Ureter (tissue), 1 donor: ENCODE measurements at places on chromosomes 3 and 15. TPM values are rescaled to one million over a fixed set of nuclear protein-coding genes. Genes with fewer than 3 reads are reported as not detected.

- DNase-seq, result no peak
Observed at GRCh38 chr3:144107923-144108322, 136.3 kb downstream of the DIPK2A start.

- DNase-seq, result no peak
Observed at GRCh38 chr3:105014631-105015030, 352.1 kb upstream of the ALCAM start.

The GOLGA8J gene
- not detected for total RNA-seq

GRCh38 chr3:126464997-126465396 is 10.7 kb downstream of the ZXDC start:
- DNase-seq, result no peak

DNA sequence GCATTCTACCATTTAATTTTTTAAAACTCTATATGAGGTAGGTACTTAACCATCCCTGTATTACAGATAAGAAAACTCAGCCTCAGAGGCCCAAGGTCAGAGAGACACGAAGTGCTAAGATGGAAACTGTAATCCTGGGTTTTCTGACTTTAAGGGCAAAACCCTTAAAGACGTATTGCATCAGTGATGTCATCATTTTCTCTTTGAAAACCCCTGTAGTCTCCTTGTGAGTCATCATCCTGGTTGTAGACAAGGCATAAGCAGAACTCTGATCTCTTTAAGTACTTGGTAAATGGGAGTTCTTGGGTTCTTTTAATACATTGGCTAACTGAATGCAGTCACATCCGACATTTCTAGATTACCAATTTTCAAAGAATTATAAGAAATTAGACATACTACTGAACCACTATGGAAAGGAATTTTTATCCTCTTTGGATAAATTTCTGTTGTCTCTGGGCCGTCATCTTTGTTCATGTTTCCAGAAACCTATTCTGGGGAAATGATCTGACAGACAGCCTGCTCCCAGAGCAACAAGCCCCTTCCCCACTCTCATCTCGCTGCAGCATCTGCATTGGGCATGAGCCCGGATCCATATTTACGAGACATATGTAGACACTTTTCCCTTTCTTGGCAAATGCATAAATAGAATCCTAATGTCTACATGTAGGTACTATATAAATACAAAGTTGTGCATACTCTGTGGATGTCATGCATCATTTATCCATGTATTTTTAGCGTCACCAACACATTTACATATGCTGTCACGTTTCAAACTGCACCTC is 48.7 kb upstream of the MDFIC2 start:
- no peak for DNase-seq

GRCh38 chr3:112132554-112132953 is 494 bp downstream of the GCSAM start:
- DNase-seq, result no peak

- DNase-seq, result peak; percentile 52
Observed at GRCh38 chr15:65981837-65982626, 112.7 kb downstream of the RAB11A start.

GRCh38 chr15:59862191-59863155 is 141.6 kb upstream of the FOXB1 start:
- no peak for DNase-seq

- no peak for DNase-seq
Observed at GRCh38 chr3:145383416-145383815, 777.6 kb downstream of the PLOD2 start.

The HCLS1 gene
- 37.4 TPM for total RNA-seq

- DNase-seq, result peak; percentile 78
Observed at GRCh38 chr15:78914027-78914764, 30.6 kb downstream of the CTSH start.

DNA sequence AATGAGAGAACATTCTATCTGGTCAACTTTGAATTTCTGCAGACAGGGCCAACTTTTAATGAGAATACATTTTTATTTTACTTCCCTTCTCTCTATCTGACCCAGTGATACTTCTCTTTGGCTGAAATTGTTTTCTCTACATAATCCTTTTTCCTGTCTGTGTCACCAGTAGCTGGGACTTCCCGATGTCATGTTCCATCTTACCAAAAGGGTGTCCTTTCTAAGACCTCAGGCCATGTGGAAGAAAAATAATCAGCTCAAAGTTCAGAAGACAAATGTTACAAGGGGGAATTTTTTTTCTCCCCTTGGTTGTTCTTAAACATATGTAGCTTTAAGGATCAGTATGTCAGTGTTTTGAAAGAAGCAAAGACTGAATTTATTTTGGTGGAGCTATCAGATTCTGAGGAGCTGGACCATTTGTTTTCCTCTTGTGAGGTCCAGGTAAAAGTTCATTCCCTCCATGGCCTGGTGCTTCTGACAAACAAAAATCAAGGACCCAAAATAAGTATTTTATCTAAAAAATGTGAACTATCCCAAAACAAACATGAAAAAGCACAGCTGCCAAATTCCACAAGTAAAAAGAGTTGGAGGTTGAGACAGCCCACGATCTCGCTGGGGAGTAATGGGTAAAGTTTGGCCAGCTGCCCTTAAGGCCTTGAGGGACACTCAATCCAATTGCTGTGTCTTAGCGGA is 859.4 kb upstream of the NR2F2 start:
- no peak for DNase-seq

The FAM174B gene
- total RNA-seq, result 208 TPM
